Stimulated activated naive CD4-positive, alpha-beta T cell treated with Interleukin-2 at 50 U/mL for 16 hours (primary cell): ENCODE measurements at places on chromosomes 11 and 22.

GRCh38 chr11:132220474-132220873 lies 850.1 kb downstream of the NTM start:
- DNase-seq, result no peak

GRCh38 chr22:27797520-27798391 lies 3.8 kb downstream of the MN1 start:
- DNase-seq, result no peak

DNA sequence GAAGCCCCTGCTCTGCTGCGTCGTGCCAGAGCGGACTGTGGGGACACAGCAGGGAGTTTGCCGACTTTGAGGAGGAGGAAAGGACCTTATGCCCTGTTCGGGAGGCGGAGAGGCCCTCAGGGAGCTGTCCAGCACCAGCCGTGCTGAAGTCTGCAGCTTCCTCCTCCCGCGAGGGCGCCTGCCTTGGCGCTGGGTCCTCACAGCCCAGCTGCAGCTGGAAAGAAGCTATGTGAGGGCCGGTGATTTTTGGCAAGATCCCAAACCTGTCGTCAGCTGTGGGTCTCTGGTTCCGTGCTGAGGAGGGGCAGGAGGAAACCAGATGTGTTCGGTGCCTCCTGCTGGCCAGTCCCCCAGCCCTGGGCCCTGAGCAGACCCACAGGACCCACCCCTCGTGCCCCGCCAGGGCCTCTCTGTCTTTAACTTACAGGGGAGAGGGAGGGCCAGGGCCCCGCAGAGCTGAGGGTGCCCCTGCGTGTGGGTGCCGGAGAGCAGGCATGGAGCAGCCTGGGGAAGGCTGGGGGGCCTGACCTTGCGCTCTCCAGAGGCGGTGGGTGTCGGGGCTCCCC lies 12.0 kb downstream of the BRSK2 start:
- peak; percentile 18 for DNase-seq

- DNase-seq, result peak; percentile 12
These were observed 449.3 kb downstream of the OPCML start for GRCh38 chr11:133082841-133083488.

DNA sequence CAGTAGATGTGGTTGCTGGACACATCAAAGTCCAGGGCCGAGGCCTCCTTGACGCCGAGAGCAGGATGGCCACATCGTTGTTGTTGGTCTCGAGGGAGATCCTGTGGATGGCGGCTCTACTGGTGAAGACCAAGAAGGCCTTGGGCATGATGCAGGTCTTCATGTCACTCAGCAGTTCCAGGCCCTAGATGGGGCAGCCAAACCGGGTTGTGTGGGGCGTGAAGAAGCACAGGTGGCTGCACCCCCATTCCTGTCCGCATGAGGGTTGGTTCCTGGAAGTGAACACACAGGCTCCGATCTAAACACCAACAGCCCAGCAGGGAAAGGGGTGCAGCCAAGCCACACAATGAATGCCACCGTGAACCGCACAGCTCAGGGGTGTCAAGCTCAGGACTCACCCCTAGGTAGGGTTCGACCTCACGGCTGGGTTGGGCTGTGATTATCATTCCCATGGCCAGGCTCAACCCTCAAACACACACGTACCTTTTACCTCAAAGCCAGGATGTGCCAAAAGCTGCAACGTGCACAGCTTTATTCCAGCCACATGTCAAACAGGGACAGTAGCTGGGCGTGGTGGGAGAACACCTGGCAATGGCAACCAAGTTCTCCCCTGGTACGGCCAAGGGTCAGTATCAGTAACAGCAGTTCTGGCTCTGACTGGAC lies 132.3 kb downstream of the CRYBB2 start:
- DNase-seq, result no peak

GRCh38 chr22:28771195-28771791 lies 1.2 kb upstream of the CCDC117 start:
- DNase-seq, result no peak
